Natural killer cell (primary cell): ENCODE measurements at places on chromosomes 4 and X.

DNA sequence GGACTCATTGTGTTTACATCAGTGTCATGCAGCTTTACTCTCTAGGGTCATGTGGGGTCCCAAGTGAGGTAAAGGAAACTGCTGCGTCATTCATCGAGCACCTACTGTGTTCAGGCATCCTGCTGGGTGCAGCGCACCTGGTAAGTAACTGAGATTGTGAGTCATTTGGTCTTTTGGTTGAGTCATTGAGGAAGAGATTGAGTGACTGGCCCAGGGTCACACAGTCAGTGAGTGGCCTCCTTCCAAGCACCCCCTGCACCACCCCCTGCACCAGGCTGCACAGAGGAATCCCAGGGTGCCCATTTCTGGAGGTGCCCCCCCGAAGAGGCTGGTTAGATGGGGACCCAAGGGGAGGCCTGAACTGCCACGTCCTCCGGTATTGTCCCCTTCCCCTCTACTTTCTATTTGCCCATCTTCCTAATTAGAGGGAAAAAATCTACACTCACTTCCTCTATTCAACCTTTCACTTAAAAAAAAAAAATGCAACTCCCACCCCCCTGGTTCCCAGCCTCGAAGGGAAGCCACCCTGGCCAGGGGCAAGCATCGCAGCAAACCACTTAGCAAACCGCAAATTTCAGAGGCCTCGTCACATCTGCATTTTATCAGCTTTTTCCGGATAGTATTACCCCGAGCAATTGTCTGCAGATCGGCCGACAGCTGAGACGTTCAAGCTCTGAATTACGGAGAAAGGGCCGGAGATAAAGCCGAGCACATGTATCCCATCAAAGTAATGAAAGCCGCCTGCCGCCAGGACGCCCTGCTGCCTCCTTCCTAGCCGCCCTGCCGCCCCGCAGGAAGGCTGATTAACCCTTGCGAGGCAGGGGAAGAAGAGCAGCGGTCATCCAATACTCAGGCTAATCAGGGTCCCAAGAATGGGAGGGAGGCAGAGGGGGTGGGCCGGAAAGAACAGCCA lies 96.3 kb upstream of the MSX1 start:
- DNase-seq = peak; percentile 3

DNA sequence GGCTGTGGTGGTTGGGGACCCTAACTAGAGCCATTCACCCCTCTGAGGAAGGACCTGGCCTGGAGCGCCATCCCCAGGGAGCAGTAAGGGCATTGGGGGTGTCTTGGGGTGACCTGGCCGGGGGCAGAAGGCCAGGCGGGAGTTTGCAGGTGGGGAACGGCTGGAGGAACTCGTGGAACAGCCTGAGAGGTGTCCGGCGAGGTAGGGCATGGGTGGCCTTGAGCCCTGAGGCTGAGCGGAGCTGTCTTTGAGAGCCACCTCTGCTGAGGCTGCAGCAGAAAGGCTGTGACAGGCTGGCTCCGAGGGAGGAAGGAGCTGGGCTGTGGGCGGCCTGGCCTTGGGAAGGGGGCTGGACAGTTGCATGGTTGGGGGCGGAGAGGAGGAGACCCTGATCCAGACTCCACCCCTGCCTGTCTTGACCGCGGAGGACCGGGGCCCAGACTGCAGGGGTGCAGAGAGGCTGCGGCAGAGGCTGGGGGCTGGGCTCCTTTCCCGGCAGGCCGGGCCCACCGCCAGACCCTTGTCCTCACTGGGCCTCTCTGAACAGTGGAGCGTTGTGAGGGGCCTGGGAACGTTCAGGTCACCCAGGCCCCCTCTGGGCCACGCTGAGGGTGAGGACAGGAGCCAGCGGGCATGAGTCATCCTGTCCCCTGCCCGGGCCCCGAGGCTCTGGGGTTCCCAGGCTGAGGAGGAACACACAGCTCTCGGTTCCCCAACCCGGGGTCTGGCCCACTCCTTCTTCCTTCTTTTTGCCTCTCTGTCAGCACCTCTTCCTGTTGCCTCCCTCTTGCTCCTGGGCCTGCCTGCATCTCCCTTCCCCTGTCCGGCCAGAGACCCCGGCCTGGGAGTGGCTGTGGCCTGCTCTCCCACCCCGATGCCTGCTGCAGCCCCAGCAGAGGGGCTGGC lies 8.1 kb downstream of the SH3BP2 start:
- DNase-seq = no peak

DNA sequence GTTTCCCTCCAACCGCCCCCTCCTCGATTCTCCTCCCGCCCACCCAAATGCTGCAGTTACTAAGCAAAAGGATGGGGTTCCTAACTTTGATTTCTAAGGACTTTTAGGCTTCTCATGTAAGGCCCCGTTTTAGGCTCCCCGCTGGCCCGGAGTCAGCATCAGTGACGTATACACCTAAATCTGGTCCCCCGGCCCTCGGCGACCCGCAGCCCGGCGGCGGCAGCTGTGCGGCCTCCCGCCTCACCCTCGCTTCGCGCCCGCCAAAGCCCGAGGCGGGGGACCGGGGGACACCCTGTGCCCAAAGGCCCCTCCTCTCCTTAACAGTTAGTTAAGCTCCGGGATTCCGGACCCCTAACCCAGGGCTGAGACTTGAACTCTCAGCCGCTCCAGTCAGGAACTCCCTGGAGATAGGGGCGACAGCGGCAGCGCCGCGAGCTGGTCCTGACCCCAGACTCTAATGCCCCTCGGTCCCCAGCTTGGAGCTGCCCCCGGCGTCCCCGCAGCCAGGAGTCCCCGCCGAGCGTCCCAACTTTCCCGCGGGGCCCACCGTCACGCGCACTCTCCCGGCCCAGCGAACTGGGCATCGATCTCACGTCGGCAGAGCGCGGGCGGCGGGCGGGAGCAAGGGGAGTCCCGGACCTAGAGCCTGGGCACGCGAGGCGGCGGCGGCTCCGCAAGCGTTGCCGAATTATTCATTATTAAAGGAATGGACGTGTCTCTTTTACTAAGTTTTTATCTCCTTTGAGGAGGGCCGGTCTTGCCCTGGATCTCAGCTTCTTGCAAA lies 1.5 kb upstream of the NR3C2 start:
- peak; percentile 23 for DNase-seq

- DNase-seq = no peak
Observed at GRCh38 chr4:26529479-26529878, 39.2 kb upstream of the CCKAR start.

DNA sequence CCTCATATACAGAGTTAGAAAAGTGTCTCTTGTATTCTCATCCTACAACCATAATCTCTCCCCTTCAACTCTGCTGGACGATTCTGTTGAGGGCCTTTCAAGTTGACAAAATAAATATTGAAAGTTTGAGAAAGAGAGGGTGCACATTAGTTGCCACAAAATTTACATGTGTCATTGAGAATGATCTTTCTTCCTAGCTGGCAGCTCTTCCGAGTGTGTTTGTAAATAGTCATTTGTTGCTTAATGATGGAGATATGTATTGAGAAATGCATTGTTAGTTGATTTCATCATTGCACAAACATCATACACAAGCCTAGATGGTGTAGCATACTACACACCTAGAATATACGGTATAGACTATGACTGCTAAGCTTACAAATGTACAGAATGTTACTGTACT lies 632.8 kb upstream of the AMOT start:
- no peak for DNase-seq

DNA sequence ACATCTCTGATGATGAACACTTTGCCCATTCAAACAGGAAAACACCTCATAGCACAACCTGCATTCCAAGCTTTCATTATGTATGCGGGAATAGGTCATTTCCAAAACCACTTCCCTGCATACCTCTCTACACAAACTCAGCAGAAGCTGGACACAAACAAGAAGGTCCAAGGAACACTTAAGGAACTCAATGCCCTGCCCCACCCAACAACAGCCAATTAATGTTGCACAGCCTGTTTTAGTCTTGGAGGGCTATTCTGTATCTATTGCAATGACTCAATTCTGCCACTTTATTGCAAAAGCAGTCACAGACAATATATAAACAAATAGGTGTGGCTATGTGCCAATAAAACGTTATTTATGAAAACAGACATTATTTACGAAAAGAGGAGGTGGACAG lies 16.7 kb downstream of the OPHN1 start:
- DNase-seq = no peak

DNA sequence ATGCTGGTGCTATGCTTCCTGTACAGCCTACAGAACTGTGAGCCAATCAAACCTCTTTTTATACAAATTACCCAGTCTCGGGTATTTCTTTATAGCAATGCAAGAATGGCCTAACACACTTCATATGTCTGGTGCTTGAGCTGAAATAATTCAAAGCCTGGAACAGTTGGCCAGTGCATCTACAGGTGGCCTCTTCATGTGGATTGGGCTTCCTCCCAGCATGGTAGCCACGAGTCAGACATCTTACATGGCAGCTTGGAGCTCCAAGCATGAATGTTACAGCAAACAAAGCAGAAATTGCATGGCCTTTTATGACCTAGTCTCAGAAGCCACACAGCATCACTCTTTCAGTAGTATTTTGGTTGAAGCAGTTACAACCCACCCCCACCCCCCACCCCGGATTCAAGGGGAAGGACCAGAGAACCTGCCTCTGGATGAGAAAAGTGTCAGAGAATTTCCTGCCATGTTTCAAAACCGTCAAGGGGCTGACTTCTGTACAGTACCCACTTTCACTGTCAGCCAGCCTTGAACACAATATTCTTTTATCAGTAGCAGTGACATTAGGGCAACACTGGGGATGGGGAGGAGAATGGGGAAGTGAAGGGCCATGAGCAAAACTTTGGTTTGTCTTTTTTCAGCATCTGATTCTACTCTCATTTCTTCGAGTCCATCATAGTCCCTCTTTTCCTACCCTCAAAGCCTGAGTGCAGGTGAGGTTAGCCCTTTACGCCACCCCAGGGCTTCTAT lies 368.7 kb downstream of the BCOR start:
- no peak for DNase-seq

- DNase-seq = no peak
Observed at GRCh38 chr4:87974856-87975462, 555 bp upstream of the SPP1 start.

GRCh38 chr4:69984030-69984443 lies 11.7 kb upstream of the STATH start:
- no peak for DNase-seq

- no peak for DNase-seq
Observed at GRCh38 chr4:19520939-19521520, 730.7 kb upstream of the SLIT2 start.

DNA sequence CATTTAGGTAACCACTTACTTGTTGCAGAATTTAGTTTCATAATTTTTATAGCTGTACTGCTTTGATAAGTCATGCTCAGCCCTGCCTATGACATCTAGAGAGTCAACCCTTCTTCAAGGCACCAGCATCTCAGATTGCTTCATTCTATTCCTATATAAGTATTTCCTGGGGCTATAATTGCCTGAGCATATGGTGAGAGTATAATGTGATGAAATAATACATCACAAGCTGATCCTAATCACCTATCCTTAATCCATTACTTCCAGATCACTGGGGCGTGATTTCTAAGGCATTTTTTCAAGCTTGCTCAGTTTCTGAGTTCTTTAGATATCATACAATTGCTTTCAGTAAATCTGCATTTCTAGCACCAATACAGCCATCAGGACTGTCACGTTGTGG lies 200.0 kb upstream of the NPY2R start:
- no peak for DNase-seq

GRCh38 chrX:104141087-104141760 lies 15.6 kb downstream of the SLC25A53 start:
- DNase-seq = no peak

DNA sequence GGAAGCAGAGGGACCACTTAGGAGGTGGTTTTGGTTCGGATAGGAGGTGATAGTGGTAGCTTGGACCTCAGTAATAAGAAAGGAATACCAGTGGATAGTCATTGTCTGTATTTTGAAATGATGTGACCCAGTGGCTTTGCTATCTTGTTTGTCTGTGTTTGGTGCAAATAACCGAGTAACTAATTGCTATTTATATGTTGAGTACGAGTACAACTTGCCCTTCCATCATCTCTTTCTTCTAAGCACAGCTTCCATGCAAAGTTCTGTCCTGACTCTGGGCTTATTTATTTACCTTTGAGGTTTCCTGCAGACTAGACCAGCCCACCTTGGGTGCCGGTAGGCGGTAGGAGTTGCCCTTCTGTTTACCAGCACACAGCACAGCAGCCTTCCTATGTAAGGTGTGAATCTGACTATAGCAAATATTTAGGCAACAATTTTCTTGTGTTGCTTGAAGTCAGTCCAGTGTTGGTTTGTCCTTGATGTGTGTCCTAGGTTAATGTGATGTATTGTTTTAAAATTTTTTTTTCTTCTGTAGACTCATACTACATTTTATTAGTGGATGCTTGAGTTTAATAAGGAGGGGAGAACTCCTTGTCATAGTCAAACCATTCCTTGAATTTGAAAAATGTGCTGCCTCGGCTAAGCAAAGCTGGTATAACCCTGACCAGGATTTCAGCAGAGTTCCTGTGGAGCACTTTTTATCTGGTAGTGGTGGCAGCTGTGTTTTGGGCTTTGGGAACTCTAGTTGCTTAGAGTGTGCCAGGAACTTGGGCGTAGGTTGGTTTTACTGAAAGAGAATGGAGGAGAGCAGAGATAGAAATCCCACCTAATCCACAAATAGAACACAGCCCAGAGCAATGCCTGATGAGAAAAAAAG lies 21.9 kb downstream of the PTTG2 start:
- DNase-seq = no peak

DNA sequence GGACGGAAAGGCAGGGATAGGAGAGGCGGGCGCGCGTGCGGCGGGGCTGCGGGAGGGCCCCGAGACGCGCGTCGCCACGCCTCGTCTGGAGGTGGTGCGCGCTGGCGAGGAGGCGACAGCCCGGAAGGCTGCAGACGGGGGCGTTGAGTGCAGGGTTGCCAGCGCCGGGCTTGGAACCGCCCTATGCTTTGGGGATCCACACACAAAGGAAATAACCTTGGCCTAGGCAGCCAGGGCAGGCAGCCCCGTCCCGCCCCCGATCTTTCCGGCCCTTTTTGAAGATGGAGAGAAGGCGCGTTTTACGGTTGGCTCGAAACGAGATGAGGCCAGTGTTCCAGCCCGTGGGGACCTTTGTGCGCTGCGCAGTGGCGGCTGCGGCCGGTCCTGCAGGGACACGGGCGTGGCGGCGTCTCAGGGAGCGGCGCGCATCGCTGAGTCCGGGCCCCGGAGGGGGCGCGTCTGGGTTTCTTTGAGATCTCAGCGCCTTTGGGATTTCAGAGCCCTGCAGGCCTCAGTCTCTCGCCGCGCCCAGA lies 50.8 kb upstream of the TRIM2 start:
- peak; percentile 88 for DNase-seq

- DNase-seq = no peak
Observed at GRCh38 chrX:68728186-68728585, 80.7 kb downstream of the STARD8 start.

DNA sequence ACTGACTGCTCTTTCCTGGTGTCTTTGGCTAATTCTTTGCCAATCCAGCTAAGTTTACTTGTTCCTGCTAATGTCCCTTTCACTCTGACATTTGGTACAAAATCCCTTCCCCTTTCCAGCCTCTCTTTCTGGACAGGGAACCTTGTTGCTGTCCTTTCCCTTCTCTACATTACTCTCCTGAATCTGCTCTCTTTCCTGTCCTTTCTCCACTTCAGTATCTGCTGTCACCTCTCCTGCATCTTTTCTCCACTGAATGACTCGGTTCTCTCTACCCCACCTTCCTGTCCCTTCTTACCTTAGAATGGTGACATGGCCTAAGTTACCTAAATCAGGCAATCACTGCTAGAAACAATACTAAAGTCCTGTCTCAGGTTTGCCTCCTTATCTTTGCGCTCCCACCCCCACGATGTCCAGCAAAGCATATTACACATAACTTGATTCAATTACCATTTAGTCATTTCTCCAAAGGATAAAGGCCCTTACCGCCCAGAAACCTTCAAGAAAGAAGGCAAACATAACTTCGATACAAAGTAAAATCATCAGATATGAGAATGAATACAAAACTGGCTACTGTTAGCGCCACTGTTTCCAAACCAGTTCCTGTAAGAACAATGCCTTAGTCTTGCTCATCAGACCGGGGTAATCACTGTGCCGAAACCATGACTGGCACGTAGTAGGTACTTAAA lies 890 bp downstream of the BOD1L1 start:
- no peak for DNase-seq
